ENCODE measurements at places on chromosomes 5 and 9.

GRCh38 chr5:159855476-159856191, 60.6 kb upstream of the ADRA1B start:
- DNase-seq: no peak
- no peaks in the 10 kb centered on the region for H3K36me3 ChIP-seq
- no peak overlapping the region for H3K4me3 ChIP-seq
- H3K27ac ChIP-seq: no peak overlapping the region
- H3K27me3 ChIP-seq: peaks cover 14% of the 10 kb centered on the region

DNA sequence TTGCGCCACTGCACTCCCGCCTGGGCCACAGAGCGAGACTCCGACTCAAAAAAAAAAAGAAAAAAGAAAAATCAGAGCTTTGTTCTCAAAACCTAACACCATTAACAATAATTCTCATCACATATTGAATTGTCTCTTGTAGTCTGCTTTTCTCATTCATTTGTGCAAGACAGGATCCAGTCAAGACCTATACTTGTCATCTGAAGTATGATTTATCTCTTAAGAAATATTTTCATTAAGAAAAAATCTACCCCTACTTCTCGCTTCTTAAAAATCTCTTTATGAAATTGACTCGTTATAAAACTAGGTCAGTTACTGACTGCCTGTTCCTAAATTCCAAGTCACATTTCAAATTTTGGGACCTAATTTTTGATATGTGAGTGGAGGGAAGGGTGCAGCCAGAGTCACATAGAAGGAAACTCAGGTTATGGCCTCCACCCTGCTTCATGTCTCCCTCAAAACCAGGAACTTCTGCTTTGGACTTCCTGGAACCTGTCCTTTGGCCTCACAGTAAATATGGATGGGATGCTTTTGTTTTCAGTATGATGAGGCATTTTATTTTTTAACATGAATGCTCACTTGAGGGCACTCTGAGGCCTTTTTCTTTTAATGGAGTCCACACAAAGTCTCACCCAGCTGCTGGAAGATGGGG, 18.9 kb downstream of the ZNF169 start:
- no peak for DNase-seq
- H3K4me1 ChIP-seq: peaks cover 13% of the 10 kb centered on the region
- peaks cover 71% of the 10 kb centered on the region for H3K36me3 ChIP-seq

DNA sequence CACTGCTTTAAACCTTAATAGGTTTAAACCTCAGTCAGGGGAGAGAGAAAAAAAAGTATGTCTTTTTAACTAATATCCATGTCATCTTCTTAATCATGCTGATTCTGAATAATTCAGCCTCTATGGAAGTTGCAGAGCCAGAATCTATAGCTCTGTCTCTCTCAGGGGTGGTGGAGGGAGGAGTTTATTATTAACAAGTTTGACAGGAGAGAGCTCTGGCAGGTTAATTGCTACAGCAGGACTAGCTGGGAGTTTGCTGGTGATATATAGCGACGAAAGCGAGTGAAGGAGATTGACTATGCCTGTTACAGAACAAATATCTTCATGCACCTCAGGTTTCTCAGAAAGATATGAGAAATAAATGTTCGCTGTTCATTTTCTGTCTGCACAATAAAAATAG, 586.4 kb downstream of the TLE4 start:
- no peaks in the 10 kb centered on the region for H3K27me3 ChIP-seq
- H3K36me3 ChIP-seq: peaks cover 14% of the 10 kb centered on the region
- no peak overlapping the region for H3K27ac ChIP-seq
- H3K4me3 ChIP-seq: no peak overlapping the region

DNA sequence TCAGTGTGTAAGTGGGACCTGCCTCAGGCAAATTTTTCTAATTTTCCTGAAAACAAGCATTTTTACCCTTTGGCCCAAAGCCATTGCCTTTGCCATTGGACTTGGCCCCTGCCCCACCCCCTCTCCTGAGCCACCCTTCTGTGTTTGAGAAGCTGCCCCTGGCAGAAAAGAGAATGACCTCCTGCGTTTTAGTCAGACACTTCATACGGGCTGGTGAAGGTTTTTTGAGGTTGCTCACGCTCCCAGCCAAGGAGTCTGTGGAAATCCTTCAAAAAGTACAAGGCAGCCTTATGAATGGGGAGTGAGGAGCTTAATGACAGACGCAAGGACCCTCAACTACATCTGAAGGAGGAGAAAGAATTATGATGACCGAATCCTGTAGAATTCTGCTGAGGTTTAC, 308.9 kb downstream of the SLIT3 start:
- DNase-seq: no peak
- no peak overlapping the region for H3K27ac ChIP-seq
- no peak overlapping the region for H3K4me3 ChIP-seq
- no peaks in the 10 kb centered on the region for H3K36me3 ChIP-seq
- peaks cover 2% of the 10 kb centered on the region for H3K4me1 ChIP-seq

DNA sequence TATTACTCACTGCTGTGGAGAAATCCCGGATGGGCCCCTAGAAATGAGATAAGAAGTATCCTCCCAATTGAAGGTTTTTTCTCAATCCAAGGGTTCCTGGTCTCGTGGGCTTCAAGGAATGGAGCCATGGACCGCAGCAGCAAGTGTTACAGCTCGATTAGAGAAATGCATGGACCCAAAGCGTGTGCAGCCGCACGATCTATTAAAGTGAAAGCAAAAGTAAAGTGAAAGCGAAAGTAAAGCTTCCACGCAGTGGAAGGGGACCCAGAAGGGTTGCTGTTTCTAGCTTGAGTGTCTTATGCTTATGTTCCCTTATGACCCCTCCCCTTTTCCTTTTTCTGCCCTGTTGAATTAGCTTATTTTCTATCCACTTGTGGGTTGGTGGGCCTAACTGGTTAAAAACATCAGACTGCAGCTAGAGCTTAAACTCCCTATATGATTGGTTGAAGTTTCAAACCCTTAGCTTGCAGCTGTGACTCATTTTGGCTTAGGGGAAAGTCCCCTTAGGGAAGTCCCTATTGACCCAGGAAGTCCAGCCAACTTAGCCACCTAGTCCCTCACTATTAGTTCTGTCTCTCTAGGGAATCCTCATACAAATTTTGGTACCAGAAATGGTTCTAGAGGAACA, 1111.8 kb downstream of the TAF11L14 start:
- H3K27me3 ChIP-seq: no peaks in the 10 kb centered on the region
- DNase-seq: peak; percentile 70
- peak overlapping the region; percentile 88 for H3K4me3 ChIP-seq
- H3K27ac ChIP-seq: peak overlapping the region; percentile 98
- H3K36me3 ChIP-seq: peaks cover 1% of the 10 kb centered on the region

GRCh38 chr5:126858441-126858840, 81.5 kb downstream of the LMNB1 start:
- no peak overlapping the region for H3K4me3 ChIP-seq
- peaks cover 4% of the 10 kb centered on the region for H3K4me1 ChIP-seq
- H3K36me3 ChIP-seq: peaks cover 38% of the 10 kb centered on the region

DNA sequence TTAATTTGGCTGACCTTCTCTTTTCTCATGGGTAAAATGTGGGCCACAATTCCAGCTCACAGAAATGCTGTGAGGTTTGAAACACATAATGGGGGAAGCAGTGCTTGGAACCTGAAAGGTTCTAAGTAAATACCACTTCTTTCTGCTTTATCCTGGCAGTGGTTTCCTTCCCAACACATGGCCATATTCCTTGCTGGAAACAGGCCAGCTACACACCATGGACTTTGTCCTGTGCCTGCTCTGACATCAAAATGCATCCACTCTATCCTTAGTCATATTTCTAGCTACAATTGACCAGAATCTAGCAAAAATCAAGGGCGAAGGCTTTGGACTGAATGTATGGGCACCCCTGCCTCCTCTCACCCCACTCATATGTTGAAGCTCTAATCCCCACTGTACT, 93.1 kb upstream of the TRPC7 start:
- H3K36me3 ChIP-seq: no peaks in the 10 kb centered on the region
- no peaks in the 10 kb centered on the region for H3K27me3 ChIP-seq
- no peak overlapping the region for H3K4me3 ChIP-seq
- no peak for DNase-seq

- no peaks in the 10 kb centered on the region for H3K36me3 ChIP-seq
- H3K4me3 ChIP-seq: no peak overlapping the region
- no peak overlapping the region for H3K27ac ChIP-seq
- DNase-seq: no peak
- H3K27me3 ChIP-seq: no peaks in the 10 kb centered on the region
- peaks cover 47% of the 10 kb centered on the region for H3K4me1 ChIP-seq
These were observed 33.4 kb downstream of the ARHGAP26 start for GRCh38 chr5:142803428-142804125.

GRCh38 chr5:77791926-77792325, 15.8 kb upstream of the TBCA start:
- no peaks in the 10 kb centered on the region for H3K36me3 ChIP-seq
- no peak overlapping the region for H3K4me3 ChIP-seq
- no peak overlapping the region for H3K27ac ChIP-seq
- H3K27me3 ChIP-seq: no peaks in the 10 kb centered on the region

- no peak overlapping the region for H3K4me3 ChIP-seq
- peaks cover 80% of the 10 kb centered on the region for H3K27me3 ChIP-seq
- H3K27ac ChIP-seq: no peak overlapping the region
These were observed 37.6 kb downstream of the STC2 start for GRCh38 chr5:173290477-173291131.

GRCh38 chr5:92424785-92425426, 1041.8 kb upstream of the ARRDC3 start:
- H3K36me3 ChIP-seq: no peaks in the 10 kb centered on the region
- no peak for DNase-seq
- no peak overlapping the region for H3K27ac ChIP-seq
- H3K4me3 ChIP-seq: no peak overlapping the region
- H3K4me1 ChIP-seq: no peaks in the 10 kb centered on the region

DNA sequence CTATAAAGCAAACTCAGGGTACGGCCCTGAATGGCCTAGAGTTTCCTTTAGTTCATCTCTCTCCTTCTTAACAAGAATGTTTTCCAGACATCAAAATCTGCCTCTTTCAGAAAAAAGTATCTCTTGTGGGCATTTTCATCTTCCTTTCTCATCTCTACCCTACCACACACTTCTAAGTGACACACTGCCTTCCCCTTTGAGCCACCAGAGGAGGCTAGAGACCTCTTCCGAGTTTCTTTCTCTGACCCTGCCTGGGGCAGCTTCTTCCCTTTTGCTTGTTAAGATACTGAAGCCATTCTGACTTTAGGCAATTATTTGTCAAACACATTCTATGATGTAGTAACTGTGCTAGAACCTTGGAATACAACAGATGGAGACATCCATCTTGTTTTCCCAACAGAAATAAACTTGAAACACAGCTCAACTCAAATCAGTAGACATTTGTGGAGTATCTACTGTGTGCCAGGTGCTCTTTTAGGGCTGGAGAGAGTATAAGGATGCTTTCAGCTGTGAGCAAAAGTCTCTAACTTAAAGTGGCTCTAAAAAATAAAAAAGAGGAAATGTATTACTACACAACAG, 8.6 kb upstream of the SV2C start:
- peaks cover 39% of the 10 kb centered on the region for H3K27me3 ChIP-seq
- no peak overlapping the region for H3K27ac ChIP-seq
- H3K4me3 ChIP-seq: no peak overlapping the region
- H3K4me1 ChIP-seq: no peaks in the 10 kb centered on the region
- no peak for DNase-seq

GRCh38 chr5:77851176-77852067, 75.3 kb upstream of the TBCA start:
- H3K27me3 ChIP-seq: peaks cover 12% of the 10 kb centered on the region
- H3K27ac ChIP-seq: peak overlapping the region; percentile 87
- no peak for DNase-seq
- H3K4me1 ChIP-seq: peaks cover 24% of the 10 kb centered on the region

GRCh38 chr5:76555114-76555513, 68.1 kb downstream of the F2RL2 start:
- no peak overlapping the region for H3K4me3 ChIP-seq
- H3K4me1 ChIP-seq: peaks cover 24% of the 10 kb centered on the region
- no peaks in the 10 kb centered on the region for H3K27me3 ChIP-seq
- no peaks in the 10 kb centered on the region for H3K36me3 ChIP-seq
- no peak for DNase-seq

DNA sequence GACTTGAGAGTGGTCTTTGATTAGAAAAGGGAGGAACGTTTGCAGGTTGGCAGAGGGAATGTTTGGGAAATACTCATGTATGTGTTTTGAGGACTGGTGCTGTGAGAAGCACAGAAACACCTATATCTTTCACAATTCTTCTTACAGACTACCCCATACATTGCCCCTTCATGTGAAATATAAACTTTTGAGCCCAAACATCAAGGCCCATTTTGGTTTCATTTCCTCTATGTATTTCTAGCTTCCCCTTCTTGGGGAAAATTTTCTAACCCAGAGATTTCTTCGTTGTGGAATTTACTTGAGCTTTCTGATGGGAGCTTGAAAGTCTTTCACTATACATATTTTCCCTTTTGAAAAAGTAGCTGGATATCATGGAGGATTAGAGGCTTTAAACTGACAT, 67.6 kb downstream of the FYB1 start:
- no peaks in the 10 kb centered on the region for H3K36me3 ChIP-seq
- H3K27me3 ChIP-seq: no peaks in the 10 kb centered on the region
- DNase-seq: no peak
- H3K4me1 ChIP-seq: peaks cover 43% of the 10 kb centered on the region
- no peak overlapping the region for H3K4me3 ChIP-seq

DNA sequence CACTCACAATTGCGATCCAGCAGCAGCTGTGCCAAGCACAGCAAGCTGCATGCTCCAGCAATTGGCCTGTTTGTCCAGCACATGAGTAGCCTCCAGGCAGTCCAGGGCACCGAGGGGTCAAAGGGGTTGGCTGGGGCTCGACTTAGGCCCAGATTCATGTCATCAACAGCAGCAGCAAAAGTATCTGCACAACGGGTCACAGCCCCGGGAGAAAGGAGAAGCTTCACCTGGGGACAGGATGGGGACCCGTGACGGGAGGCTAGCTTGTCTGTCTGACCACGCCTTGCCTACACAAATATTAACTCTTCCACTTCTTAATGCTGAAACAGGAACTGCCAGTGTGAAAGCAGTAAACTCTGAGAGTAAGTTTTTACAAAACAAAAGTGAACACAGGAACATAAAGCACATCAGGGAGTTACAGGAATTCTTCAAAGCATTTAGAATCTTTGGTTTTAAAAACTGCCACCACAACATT, 191.2 kb downstream of the PIK3R1 start:
- no peak for DNase-seq
- H3K27me3 ChIP-seq: no peaks in the 10 kb centered on the region
- peak overlapping the region; percentile 29 for H3K4me3 ChIP-seq
- peak overlapping the region; percentile 67 for H3K27ac ChIP-seq
- peaks cover 13% of the 10 kb centered on the region for H3K4me1 ChIP-seq

- H3K4me1 ChIP-seq: peaks cover 14% of the 10 kb centered on the region
- peaks cover 4% of the 10 kb centered on the region for H3K27me3 ChIP-seq
- no peak for DNase-seq
- peaks cover 1% of the 10 kb centered on the region for H3K36me3 ChIP-seq
- H3K27ac ChIP-seq: no peak overlapping the region
These were observed 12.7 kb downstream of the PRR7 start for GRCh38 chr5:177459357-177459756.

- no peak for DNase-seq
- no peaks in the 10 kb centered on the region for H3K36me3 ChIP-seq
- H3K27me3 ChIP-seq: peaks cover 55% of the 10 kb centered on the region
- H3K27ac ChIP-seq: no peak overlapping the region
These were observed 181.9 kb upstream of the TBCA start for GRCh38 chr5:77957931-77958521.
